ENCODE measurements at places on chromosomes 12 and 14. TPM values are rescaled to one million over a fixed set of nuclear protein-coding genes. Genes with fewer than 3 reads are reported as not detected.

ZBTB39 gene
- polyA plus RNA-seq: 1.9 TPM

CCDC197 gene
- not detected for polyA plus RNA-seq

GTF2A1 gene
- 5.7 TPM for polyA plus RNA-seq

DNA sequence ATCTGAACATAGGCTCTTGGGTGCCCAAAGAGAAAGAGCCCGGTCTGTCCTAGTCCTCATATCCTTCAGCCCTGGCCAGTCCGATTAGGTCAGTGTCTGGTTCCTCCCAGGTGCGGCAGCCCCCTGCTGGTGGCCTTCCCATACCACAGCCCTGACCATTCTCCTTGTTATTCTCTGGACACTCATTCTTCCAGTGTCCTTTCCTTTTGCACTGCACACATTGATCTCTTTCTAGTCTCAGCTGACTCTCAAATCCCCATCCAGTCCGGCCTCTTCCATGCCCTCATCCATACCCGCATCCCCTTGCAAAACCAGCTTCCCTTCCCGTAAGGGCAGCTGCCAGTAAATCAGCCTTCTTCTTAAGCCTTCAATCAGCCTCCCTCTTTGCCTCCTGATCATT lies 1316.3 kb downstream of the TMEM121 start:
- no peak for DNase-seq

DNA sequence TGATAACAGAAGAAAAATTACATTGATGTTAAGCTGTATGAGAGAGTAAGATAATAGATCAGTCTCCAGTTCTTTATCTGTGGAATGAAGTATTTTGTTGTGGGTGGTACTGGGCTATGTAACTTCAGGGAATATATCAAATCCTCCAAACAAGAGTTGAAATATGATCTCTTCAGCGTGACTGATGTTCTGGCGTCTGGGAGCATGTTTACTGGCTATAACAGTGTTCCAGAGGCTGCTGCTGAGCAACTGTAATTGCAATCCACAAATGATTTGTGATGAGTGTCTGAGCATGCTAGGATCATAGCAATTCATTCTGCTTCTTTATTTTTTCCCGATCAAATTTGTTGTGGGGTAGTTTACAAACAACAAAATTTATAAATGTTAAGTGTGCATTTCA lies 18.6 kb upstream of the CCDC198 start:
- DNase-seq: no peak

GRCh38 chr14:45998554-45998953 lies 653.0 kb downstream of the RPL10L start:
- DNase-seq: no peak

GRCh38 chr12:95202691-95203486 lies 14.4 kb downstream of the FGD6 start:
- no peak for DNase-seq

PRB2 gene
- polyA plus RNA-seq: not detected

GRCh38 chr14:100449225-100449987 lies 126.3 kb downstream of the SLC25A47 start:
- DNase-seq: no peak

GRCh38 chr14:68402525-68403101 lies 390.3 kb downstream of the ZFP36L1 start:
- DNase-seq: no peak

DNA sequence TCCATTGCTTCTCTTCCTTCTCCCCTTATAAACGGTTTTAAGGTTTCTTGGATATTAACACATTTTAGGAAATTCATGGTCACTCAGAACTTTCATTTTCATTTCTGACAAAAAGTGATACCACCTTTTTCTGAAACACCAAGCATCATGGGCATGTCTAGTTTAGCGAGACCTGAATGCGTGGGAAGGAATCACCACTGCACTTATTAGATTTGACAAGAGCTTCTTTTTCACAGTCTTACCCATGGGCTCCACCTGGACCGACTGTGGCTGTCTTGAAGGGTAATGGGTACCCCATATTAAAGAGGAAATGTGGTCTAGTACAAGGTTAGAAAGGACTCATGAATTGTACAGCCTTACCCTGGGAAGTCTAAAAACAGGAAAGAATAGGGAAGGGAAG lies 95.4 kb downstream of the KCNK10 start:
- no peak for DNase-seq

DNA sequence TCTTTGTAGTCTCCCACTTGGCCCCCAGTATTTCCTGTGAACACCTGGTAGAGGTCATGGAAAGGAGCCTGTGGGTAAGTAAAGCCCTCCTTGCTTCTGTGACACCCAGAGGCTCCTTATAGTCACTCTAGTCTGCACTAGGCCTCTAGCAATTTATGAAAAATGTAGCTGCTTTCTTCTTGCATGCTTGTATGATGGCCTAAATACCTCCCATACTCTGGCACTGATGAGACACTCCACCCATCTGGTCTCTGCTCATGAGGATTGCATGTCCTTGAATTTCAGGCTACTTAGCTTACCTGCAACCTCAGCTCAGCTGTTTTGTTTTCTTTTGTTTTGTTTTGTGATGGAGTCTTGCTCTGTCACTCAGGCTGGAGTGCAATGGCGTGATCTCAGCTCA lies 4.6 kb upstream of the A2ML1 start:
- DNase-seq: no peak

MIP gene
- polyA plus RNA-seq: 0.14 TPM

Measured in right cardiac atrium (tissue), 5 donors.